ENCODE measurements at places on chromosomes 6 and 20. TPM values are rescaled to one million over a fixed set of nuclear protein-coding genes. Genes with fewer than 3 reads are reported as not detected.

GRCh38 chr6:34696189-34696738, 303 bp downstream of the ILRUN start:
- H3K27me3 ChIP-seq: peaks cover 3% of the 10 kb centered on the region
- peak overlapping the region; percentile 82 for H3K27ac ChIP-seq
- H3K4me3 ChIP-seq: peak overlapping the region; percentile 92
- DNase-seq: no peak

- H3K36me3 ChIP-seq: no peaks in the 10 kb centered on the region
- H3K27ac ChIP-seq: no peak overlapping the region
- no peaks in the 10 kb centered on the region for H3K4me1 ChIP-seq
- no peak for DNase-seq
- no peak overlapping the region for H3K4me3 ChIP-seq
These were observed 47.2 kb upstream of the IPCEF1 start for GRCh38 chr6:154403788-154404187.

The TCF15 gene
- not detected for total RNA-seq

DNA sequence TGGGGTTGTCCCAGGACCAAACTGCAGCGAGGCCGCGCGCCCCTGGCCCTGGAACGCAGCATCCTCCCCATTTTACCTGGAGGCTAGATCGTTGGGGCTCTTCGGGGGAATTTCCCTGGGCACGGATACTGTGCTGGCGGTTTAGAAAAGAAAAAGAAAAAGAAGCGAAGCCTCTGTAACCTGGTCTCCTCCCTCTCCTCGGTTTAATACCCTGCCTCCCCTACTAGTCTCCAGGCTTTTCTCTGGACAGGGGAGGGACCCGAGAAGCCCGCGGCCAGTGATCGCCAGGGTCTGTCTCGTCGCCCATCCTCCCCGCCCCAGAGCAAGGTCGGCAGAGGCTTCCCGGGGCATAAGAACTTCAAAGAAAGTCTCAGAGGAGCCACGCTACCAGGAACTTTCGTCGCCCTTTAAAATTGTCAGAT, 6.1 kb upstream of the LAMP5 start:
- no peak for DNase-seq
- H3K27ac ChIP-seq: no peak overlapping the region
- H3K36me3 ChIP-seq: no peaks in the 10 kb centered on the region

- no peaks in the 10 kb centered on the region for H3K4me1 ChIP-seq
- no peaks in the 10 kb centered on the region for H3K36me3 ChIP-seq
- peaks cover 3% of the 10 kb centered on the region for H3K27me3 ChIP-seq
- DNase-seq: no peak
- H3K27ac ChIP-seq: no peak overlapping the region
These were observed 373.0 kb downstream of the HDGFL1 start for GRCh38 chr6:22942403-22942802.

GRCh38 chr6:151001387-151002056, 136.0 kb downstream of the MTHFD1L start:
- peaks cover 45% of the 10 kb centered on the region for H3K4me1 ChIP-seq
- H3K4me3 ChIP-seq: no peak overlapping the region
- no peak for DNase-seq
- H3K27me3 ChIP-seq: no peaks in the 10 kb centered on the region

The OR12D3 gene
- total RNA-seq: not detected

The CLPSL1 gene
- not detected for total RNA-seq

The HLA-DQA2 gene
- total RNA-seq: 2.7 TPM

- H3K27me3 ChIP-seq: no peaks in the 10 kb centered on the region
- H3K4me1 ChIP-seq: no peaks in the 10 kb centered on the region
- DNase-seq: no peak
- no peaks in the 10 kb centered on the region for H3K36me3 ChIP-seq
- H3K4me3 ChIP-seq: no peak overlapping the region
These were observed 245.2 kb downstream of the ADGRB3 start for GRCh38 chr6:68880050-68880813.

The LPIN3 gene
- 1.1 TPM for total RNA-seq

DNA sequence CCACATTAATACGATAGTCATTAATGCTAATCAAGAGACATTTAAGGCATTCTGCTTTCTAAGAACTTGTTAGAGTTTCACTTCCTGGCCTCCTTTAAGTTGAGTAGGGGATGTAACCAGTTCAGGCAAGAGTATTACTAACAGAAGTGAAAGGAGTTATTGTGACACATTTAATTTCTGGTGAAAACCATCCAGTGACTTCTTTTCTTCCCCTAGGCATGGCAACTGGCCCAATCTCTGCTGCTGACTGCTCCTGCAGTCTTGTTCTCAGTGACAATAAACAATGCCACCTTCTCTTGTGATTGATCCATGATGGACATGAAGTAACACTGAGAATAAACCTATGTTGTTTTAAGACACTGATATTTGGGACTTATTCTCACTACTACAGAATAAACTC, 130.9 kb upstream of the DEFB112 start:
- no peaks in the 10 kb centered on the region for H3K36me3 ChIP-seq
- H3K4me1 ChIP-seq: no peaks in the 10 kb centered on the region
- no peak for DNase-seq
- H3K4me3 ChIP-seq: no peak overlapping the region

- no peaks in the 10 kb centered on the region for H3K27me3 ChIP-seq
- peaks cover 35% of the 10 kb centered on the region for H3K36me3 ChIP-seq
- peak overlapping the region; percentile 14 for H3K27ac ChIP-seq
These were observed 144.2 kb downstream of the PREX1 start for GRCh38 chr20:48683467-48684175.

GRCh38 chr6:81655696-81656095, 96.8 kb downstream of the TENT5A start:
- peaks cover 2% of the 10 kb centered on the region for H3K27me3 ChIP-seq
- H3K4me3 ChIP-seq: no peak overlapping the region
- DNase-seq: no peak
- H3K4me1 ChIP-seq: no peaks in the 10 kb centered on the region

The GABRR2 gene
- total RNA-seq: 1.0 TPM

DNA sequence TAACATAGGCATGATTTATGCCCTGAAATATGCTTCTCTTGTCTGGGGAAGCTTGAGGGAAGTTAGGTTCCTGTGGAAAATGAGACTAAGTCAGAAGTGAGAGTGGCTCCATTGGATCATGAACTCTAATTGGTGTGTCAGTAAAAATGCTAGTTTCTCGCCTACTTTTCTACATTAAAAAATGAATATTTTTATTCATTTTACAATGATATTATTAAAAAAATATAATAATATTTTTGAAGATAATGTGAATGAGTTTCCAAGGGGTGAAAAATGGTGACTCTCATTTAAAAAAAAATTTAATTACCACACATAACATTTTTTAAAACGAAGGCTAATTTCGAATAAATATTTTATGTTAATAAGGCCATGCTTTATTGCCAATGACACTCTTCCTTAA, 84.2 kb downstream of the HIVEP1 start:
- no peaks in the 10 kb centered on the region for H3K27me3 ChIP-seq
- peaks cover 23% of the 10 kb centered on the region for H3K36me3 ChIP-seq
- no peak overlapping the region for H3K27ac ChIP-seq
- H3K4me1 ChIP-seq: peaks cover 28% of the 10 kb centered on the region
- no peak overlapping the region for H3K4me3 ChIP-seq

GRCh38 chr6:139895205-139895793, 520.9 kb upstream of the CITED2 start:
- H3K27ac ChIP-seq: no peak overlapping the region
- H3K4me3 ChIP-seq: no peak overlapping the region
- H3K36me3 ChIP-seq: no peaks in the 10 kb centered on the region
- peaks cover 7% of the 10 kb centered on the region for H3K27me3 ChIP-seq
- H3K4me1 ChIP-seq: no peaks in the 10 kb centered on the region

The ATP6V1G2 gene
- 1.2 TPM for total RNA-seq

The UNC5CL gene
- 0.93 TPM for total RNA-seq

GRCh38 chr6:28303570-28303969, 22.2 kb downstream of the PGBD1 start:
- H3K4me3 ChIP-seq: no peak overlapping the region
- H3K36me3 ChIP-seq: peaks cover 5% of the 10 kb centered on the region
- DNase-seq: no peak
- no peak overlapping the region for H3K27ac ChIP-seq
- H3K27me3 ChIP-seq: peaks cover 5% of the 10 kb centered on the region

The SLC17A9 gene
- total RNA-seq: 7.6 TPM

The HLA-DQB1 gene
- 4.7 TPM for total RNA-seq

DNA sequence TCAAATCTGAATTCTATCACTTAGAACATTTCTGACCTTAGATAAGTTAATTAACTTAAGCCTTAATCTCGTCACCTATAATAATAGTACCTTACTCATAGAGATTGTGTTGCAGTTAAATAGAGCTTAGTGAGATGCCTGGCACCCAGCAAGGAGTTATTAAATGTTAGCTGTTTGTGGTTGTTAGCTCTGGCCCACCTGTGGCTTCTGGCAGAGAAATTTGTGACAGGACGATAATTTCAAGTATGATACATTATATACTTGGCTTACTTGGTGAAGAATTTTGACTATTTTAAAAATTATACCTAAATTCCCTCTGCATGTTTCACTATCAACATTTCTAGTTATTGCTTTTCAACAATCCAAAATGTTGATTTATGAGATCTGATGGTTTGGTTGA, 102.9 kb upstream of the CEP162 start:
- no peak overlapping the region for H3K27ac ChIP-seq
- no peaks in the 10 kb centered on the region for H3K36me3 ChIP-seq
- no peak for DNase-seq
- H3K4me1 ChIP-seq: no peaks in the 10 kb centered on the region

DNA sequence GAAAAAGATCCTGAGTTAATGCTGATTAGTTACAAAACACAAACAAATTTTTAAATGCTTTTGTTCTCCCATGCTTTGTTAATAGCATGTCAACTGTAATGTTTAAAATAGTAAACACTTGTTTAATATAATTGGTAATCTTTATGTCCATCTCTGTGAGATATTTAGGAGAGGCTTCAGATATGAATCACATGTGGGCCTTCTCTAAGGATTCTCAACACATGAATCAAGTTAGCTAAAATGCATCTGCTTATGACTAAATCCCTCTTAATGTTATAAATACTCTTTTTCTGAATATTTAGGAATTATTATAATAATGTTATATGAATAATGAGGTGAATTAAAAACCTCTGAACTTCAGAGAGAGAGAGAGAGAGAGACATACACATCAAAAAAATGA, 345.9 kb upstream of the MANEA start:
- H3K27me3 ChIP-seq: no peaks in the 10 kb centered on the region
- no peak overlapping the region for H3K27ac ChIP-seq
- no peak for DNase-seq
- no peaks in the 10 kb centered on the region for H3K36me3 ChIP-seq
- no peak overlapping the region for H3K4me3 ChIP-seq

- DNase-seq: no peak
- H3K4me3 ChIP-seq: no peak overlapping the region
- H3K4me1 ChIP-seq: peaks cover 23% of the 10 kb centered on the region
- peaks cover 40% of the 10 kb centered on the region for H3K27me3 ChIP-seq
- no peak overlapping the region for H3K27ac ChIP-seq
These were observed 2.6 kb upstream of the COL19A1 start for GRCh38 chr6:69863766-69864165.

The NOL4L gene
- total RNA-seq: 14.3 TPM

The C6orf58 gene
- total RNA-seq: 0.16 TPM

DNA sequence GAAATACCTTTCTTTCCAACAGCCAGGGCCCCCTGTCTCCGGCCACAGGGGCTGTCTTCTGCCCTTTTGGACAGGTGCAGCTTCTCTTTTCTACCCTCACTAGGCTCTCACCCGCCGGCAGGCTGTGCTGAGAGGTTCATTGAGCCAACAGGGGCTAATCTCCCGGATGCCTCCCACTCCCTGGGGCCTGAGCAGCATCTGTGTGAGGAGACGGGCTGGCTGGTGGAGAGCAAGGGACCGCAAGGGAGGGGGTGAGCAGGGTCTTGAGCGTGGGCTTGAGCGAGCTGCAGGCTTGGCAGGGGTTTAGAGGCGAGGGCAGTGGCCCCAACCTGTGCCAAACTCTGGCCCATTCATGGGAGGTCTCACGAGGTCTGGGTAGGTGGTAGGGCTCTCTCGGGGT, 56.5 kb upstream of the CST7 start:
- H3K4me3 ChIP-seq: no peak overlapping the region
- no peak overlapping the region for H3K27ac ChIP-seq
- no peak for DNase-seq

GRCh38 chr6:87431263-87431662, 23.5 kb downstream of the CFAP206 start:
- H3K27me3 ChIP-seq: peaks cover 10% of the 10 kb centered on the region
- H3K4me1 ChIP-seq: no peaks in the 10 kb centered on the region
- DNase-seq: no peak
- no peak overlapping the region for H3K4me3 ChIP-seq
- no peak overlapping the region for H3K27ac ChIP-seq

- no peaks in the 10 kb centered on the region for H3K36me3 ChIP-seq
- DNase-seq: no peak
- no peak overlapping the region for H3K27ac ChIP-seq
These were observed 83.7 kb upstream of the RALY start for GRCh38 chr20:33910056-33910455.

- H3K36me3 ChIP-seq: peaks cover 13% of the 10 kb centered on the region
- peak overlapping the region; percentile 80 for H3K4me3 ChIP-seq
- peaks cover 42% of the 10 kb centered on the region for H3K4me1 ChIP-seq
- peaks cover 91% of the 10 kb centered on the region for H3K27me3 ChIP-seq
These were observed 2.2 kb downstream of the TFAP2A start for GRCh38 chr6:10412461-10413261.

The FAM162B gene
- not detected for total RNA-seq

- H3K27ac ChIP-seq: no peak overlapping the region
- H3K4me1 ChIP-seq: no peaks in the 10 kb centered on the region
These were observed 515.2 kb downstream of the MAFB start for GRCh38 chr20:40173872-40174271.

The SIRPB2 gene
- not detected for total RNA-seq

DNA sequence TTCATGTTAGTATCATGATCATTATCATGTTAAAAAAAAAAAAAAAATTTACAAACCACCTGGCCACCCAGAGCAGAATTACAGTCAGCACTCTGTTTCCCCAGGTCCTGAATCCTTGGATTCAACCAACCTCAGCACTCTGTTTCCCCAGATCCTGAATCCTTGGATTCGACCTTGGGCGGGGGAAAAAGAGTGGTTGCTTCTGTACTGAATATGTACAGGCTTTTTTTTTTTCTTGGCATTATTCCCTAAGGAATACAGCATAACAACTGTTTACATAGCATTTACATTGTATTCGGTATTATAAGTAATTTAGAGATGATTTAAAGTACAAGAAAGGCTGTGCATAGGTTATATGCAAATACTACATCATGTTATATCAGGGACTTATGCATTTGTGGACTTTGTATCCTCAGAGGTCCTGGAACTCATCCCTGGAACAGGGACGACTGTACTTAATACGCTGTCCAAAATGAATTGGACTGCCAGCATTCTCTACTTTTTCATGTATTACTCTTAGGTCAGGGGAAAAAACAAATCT, 31.2 kb downstream of the GCNT2 start:
- H3K36me3 ChIP-seq: peaks cover 3% of the 10 kb centered on the region
- H3K4me3 ChIP-seq: no peak overlapping the region
- H3K4me1 ChIP-seq: no peaks in the 10 kb centered on the region
- H3K27ac ChIP-seq: no peak overlapping the region
- no peaks in the 10 kb centered on the region for H3K27me3 ChIP-seq

The FUT9 gene
- not detected for total RNA-seq

The SH3BGRL2 gene
- total RNA-seq: 0.05 TPM

Data from activated T-helper 1 cell treated with anti-CD3 and anti-CD28 coated beads, Interleukin-12 subunit alpha, Interleukin-12 subunit beta, Interleukin-2, Interleukin-4 antibody, amounts not matched to agents 30 ng/mL and 10 ng/mL and 1 ng/mL, durations not matched to agents 14 hours and 24 hours and 36 hours (primary cell).